ENCODE measurements at places on chromosomes 7 and 10. TPM values are rescaled to one million over a fixed set of nuclear protein-coding genes. Genes with fewer than 3 reads are reported as not detected.
A peak's percentile ranks its signal among the peaks of the same experiment; 100 is the strongest.

DNA sequence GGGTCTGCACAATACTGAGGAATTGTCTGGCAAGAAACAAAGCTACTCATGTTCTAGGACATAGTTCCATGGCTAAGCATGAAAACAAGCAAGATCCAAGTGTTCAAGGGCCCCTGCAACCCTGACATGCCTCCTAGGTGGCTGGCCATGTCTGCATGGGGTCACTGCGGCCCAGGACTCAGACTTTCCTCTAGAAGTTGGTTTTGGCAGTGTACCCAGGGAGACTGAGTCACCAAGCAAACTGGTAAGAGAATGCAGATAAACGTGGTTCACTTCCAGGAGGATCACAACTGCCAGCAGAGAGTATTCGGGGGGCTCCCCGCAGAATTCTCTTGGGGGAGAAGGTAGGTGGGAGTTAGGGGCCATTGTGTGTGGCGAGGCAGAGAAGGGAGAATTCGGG, 7.4 kb upstream of the PFKFB3 start:
- DNase-seq: no peak

The SRGN gene
- 14.4 TPM for polyA plus RNA-seq

The SCIN gene
- polyA plus RNA-seq: 110 TPM

The ABCF2 gene
- 30.8 TPM for polyA plus RNA-seq

DNA sequence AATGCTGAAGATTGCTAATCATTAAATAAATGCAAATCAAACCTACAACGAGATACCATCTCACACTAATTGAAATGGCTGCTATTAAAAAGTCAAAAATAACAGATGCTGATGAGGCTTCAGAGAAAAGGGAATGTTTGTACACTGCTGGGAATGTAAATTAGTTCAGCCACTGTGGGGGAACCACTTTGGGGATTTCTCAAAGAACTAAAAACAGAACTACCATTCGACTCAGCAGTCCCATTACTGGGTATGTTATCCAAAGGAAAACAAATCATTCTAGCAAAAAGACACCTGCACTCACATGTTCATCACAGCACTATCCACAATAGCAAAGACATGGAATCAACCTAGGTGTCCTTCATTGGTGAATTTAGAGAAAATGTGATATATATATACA, 379.0 kb upstream of the CNTNAP2 start:
- no peak for DNase-seq

DNA sequence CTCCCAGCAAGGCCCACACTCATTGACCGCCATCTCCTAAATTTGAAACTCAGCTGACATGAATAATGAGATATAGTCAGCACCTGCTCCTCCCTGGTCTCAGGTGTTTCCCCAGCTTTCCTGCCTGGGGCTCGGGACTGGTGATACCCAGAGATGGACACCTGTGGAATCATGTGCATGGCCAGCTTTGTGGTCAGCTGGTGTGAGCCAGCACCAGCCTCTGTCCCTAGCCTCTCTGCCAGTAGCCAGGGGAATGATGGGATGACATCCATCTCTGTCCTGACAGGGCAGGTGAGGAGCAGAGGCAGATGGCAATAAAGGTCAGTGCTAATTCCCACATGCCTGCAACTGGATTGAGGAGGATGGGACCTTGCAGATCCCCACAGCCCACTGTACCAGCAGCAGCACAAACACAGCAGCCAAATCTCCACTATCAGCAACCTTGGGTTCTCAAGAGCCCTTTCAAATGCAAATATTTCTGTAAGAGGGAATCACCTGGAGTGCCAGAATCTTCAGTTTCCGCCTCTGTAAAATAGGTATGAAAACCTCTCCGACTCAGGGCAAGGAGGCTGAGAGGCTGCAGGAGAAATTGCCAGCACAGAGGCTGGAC, 329.2 kb upstream of the ZMIZ1 start:
- DNase-seq: no peak

The FGL2 gene
- 34.6 TPM for polyA plus RNA-seq

DNA sequence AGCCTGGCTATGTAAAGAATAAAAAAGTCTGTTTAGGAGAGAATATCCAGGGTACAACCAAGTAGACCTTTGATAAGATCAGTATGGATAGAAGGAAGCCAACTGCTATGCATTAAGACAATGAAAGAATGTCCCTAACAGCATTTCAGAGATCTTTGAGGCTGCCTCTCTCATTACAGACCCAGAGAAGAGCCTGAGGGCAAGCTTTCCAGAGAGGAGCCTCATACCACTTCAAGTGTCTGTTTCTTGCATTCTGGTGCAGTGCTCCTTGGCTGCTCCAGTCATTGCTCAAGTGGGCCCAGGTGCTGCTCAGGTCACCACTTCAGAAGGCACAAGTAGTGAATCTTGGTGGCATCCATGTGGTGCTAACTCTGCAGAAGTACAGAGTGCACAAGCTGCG, 514.0 kb downstream of the PLXDC2 start:
- DNase-seq: no peak

DNA sequence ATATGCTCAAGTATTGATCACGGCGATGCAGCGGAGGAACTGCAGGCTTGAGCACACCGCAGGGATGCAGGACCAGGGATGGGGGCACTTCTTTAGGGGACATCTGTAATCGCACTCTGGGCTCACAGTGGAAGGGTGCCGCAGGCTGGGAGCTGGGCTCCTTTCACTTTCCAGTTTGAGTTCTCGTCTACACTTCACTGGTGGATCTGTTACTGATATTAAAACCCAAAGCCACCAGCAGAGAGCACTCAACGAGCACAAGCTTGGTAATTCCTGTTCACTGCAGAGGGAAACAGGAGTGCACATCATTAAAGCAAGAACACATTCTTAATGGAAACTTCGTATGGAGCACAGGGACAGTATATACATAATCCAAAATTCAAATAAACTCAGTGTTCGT, 91.3 kb downstream of the PARD3 start:
- DNase-seq: no peak

- DNase-seq: no peak
These were observed 27.5 kb downstream of the SH2B2 start for GRCh38 chr7:102313997-102314780.

DNA sequence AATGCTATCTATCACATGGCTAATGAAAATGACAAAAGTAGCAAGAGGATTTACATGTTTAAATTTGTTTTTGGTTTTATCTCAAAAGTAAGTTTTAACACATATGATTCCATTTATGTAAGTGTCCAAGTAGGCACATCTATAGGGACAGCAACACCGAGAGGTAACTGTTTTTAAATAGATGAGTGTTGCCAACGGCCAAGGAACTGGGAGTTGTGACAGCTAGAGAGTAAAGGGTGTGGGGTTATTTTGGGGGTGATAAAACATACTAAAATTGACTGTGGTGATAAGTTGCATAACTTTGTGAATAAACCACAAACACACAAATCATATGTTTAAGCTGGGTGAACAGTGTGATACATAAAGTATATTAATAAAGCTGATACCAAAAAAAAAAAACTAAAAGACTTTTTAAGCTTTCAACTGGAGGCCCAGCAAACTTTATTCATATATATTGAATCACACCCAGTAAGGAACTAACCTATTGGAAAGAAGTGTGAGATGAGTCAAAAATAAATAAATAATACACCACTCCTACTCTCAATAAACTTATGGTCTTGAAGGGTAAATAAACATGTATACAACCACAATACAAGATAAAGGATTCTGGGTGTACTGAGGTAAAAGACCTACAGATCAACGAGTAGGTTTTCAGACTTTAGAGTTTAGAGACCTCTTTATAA, 33.0 kb downstream of the LRRC72 start:
- DNase-seq: no peak

The TRRAP gene
- polyA plus RNA-seq: 45.4 TPM

GRCh38 chr10:61904733-61905725, 3.5 kb downstream of the ARID5B start:
- DNase-seq: no peak

DNA sequence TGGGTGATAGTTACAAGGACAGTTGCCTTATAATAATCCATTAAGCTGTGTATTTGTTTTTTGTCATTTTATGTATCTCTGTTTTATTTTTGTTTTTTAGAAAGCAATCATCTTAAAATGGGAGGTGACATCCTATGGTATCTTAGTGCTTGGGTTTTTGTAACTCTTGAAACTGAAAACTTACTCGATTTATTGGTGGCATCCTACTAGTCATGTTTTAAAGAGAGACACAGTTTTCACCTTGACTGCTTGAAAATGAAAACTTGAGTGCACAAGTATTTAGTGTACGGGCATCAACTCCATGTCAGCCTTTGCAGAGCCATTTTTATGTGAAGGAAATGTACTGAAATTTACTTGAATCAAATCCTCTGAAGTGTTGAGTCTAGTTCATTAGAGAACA, 103.8 kb upstream of the SAMD8 start:
- DNase-seq: no peak

- peak; percentile 57 for DNase-seq
These were observed 157.2 kb upstream of the ZNF92 start for GRCh38 chr7:65216469-65216868.

The SEMA3A gene
- 16.4 TPM for polyA plus RNA-seq

GRCh38 chr10:47152861-47153349, 147.1 kb upstream of the GDF10 start:
- no peak for DNase-seq

GRCh38 chr7:138396251-138397070, 63.6 kb upstream of the TRIM24 start:
- DNase-seq: peak; percentile 69

DNA sequence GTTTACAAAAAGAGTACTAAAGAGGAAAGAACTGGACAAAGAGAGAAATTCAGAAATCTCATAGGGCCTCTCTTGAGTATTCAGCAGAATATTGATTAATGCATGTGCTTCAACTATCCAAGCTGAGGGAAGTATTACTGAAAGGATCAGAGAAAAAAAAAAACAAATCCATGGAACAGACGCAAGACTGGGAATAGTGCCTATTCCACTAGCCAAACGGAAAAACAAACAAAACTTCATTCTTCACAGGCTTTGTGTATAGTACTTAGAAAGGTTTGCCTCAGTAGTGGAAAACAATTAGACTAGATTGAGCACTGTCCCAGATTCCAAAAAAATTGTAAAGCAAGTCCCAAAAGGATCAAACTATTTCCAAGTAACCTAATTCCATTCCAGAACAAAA, 106.2 kb downstream of the TFEC start:
- DNase-seq: no peak

DNA sequence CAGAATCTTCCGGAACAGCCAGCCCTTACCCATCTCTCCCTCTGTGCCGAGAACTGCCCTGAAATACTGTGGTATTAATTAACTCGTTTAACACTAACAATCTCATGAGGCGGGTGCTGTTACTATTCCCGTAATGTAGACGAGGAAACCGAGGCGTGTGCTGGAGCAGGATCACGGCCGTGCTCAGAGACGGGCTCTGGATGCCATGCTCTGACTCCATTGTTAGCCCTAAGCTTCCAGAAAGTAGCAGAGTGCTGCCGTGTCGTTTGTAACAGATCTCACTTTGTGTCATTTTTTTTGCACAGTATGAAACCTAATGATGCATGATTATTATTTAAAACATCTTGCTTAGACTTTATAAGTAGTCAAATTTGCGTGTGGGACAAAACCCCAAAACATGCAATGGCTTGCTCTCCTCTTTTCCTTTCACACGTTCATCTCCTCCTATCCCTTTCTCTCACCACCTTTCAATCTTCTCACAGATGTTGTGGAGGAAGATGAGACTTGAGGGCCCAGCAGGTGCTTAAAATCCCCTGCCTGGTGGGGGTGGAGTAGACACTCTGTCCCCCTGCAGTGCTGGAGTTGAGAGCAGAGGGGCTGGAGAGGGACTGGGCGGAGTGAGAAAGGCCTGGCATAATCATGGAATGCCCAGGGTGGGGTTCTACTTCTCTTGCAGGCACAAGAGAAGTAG, 482 bp upstream of the ACTR3C start:
- DNase-seq: no peak
